ENCODE measurements at places on chromosomes 2 and 18. TPM values are rescaled to one million over a fixed set of nuclear protein-coding genes. Genes with fewer than 3 reads are reported as not detected.

The SCN1A gene
- total RNA-seq = 0.11 TPM

The LIMS3 gene
- total RNA-seq = 14.7 TPM

The TMEM169 gene
- total RNA-seq = 0.66 TPM

The DRC1 gene
- 0.22 TPM for total RNA-seq

The GPR45 gene
- total RNA-seq = not detected

The MBP gene
- total RNA-seq = 4.0 TPM

The GRP gene
- not detected for total RNA-seq

The MAP3K19 gene
- not detected for total RNA-seq

The GAD1 gene
- total RNA-seq = not detected

The SULT1C2 gene
- total RNA-seq = 0.33 TPM

The ACMSD gene
- not detected for total RNA-seq

The NEU4 gene
- not detected for total RNA-seq

The ATP8B1 gene
- 46.1 TPM for total RNA-seq

The PLGLB2 gene
- 2.1 TPM for total RNA-seq

The RUFY4 gene
- not detected for total RNA-seq

The TWIST2 gene
- 102 TPM for total RNA-seq

The NBAS gene
- 147 TPM for total RNA-seq

The ANKRD30BL gene
- total RNA-seq = not detected

The IL18R1 gene
- 0.33 TPM for total RNA-seq

The FAM124B gene
- 0.22 TPM for total RNA-seq

The TCF7L1 gene
- 2.3 TPM for total RNA-seq

The DSEL gene
- total RNA-seq = 69.8 TPM

The ASB18 gene
- not detected for total RNA-seq

The EPB41L3 gene
- total RNA-seq = 8.7 TPM

Data from uterine smooth muscle cell (primary cell).